ENCODE measurements at places on chromosomes 7 and 10.
A peak's percentile ranks its signal among the peaks of the same experiment; 100 is the strongest.

- DNase-seq: no peak
These were observed 92.6 kb downstream of the RGS10 start for GRCh38 chr10:119449760-119450461.

- DNase-seq: no peak
These were observed 3.0 kb upstream of the PLAU start for GRCh38 chr10:73907841-73908517.

DNA sequence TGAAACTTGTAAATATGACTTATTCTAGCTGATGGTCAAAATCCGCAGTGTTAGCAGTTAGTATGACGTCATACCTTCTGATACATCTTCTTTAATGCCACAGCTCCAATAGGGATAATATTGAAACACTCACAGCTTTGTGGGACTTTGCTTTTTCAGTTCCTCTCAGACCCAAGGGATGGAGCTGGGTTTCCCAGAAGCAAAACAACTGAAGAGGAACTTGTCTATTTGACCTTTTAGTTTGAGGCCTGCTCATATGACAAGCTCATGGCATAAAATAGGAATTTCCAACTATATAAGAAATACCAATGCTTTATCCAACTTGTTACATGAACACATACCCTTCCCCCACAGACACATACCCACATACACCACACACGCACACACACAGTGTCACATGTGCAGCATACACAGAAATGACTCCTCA is 31.6 kb upstream of the C10orf67 start:
- DNase-seq: no peak

DNA sequence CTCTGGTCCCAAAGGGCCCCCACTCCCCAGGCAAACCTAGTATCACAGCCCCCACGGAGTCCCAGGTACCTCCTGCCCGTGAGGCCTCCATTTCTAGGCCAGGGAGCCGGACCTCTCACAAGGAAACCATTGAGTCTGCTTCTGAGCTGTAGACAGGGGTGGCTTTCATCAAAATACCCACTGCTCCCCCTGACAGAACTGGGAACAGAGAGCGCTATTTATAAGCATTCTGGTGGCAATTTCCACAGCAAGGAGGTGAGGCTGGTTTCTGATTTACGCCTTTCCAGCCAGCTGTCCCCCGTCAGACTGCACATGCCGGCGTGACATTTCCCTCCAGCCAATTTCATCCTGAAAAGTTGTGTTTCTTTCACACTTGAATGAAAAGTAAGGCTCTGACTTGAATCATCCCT is 407.5 kb upstream of the PRKCQ start:
- DNase-seq: no peak

DNA sequence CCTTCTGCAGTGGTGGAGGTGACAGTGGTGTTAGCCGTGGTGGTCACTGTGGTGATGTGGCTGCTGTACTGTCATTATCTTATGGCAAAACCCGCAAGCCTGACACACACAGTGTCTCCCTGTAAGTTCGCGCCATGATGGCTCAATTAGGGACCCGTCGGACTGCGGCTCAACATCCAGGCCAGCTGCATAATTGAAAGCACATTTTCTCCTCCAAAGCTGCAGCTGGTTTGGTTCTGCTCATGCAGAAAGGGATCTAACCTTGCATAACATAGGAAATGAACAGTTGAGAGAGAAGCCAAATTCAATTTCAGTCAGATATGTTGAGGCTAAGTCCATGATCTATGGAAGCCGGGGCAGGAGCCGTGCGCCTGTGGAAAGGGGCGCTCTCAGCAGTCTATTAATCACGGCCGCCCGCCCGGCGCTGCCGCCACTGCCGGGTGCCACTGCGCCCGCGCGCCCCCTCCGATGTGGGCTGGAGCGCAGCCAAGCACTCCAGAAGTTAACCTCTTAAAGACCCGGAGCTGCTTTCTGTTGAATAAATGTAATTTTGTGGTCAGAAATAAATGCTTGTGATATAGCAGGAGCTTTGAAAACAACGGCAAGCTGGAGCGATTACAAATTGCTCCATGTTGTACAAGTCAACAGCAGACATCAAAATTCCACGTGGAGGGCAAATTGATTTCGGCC is 227.7 kb downstream of the CUX1 start:
- DNase-seq: peak; percentile 23

DNA sequence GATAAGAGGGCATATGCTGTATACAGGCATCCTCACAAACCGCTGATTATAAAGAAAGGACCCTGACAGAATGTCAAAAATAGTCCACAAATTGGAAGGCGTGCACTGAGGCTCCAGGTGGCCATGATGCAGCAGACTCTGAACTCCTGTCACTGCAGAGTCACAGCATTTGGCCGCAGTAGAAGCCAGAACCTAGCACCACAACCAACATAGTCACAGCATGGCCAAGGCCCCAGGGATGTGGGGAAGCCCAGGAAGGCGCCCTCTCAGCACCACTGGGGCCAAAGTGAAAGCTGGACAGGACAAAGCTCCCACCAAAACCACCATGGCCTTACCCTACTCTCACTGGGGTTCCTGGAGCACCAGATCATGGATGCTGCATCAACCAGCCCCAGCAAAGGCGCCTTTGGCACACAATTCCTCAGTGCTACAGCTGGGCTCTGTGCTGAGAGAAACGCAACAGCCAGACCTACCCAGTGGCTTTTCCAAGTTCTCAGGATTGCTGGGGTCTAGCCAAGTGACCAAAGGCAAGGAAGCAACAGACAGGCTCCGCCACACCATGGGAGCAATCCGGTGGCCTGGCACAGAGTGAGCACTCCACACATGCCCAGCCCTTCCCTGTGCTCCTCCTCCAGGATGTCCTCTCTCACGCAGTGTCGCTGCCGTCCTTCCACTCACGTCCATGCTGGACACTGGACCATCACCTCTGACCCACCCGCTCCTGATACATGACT is 60.2 kb downstream of the STK17A start:
- no peak for DNase-seq

DNA sequence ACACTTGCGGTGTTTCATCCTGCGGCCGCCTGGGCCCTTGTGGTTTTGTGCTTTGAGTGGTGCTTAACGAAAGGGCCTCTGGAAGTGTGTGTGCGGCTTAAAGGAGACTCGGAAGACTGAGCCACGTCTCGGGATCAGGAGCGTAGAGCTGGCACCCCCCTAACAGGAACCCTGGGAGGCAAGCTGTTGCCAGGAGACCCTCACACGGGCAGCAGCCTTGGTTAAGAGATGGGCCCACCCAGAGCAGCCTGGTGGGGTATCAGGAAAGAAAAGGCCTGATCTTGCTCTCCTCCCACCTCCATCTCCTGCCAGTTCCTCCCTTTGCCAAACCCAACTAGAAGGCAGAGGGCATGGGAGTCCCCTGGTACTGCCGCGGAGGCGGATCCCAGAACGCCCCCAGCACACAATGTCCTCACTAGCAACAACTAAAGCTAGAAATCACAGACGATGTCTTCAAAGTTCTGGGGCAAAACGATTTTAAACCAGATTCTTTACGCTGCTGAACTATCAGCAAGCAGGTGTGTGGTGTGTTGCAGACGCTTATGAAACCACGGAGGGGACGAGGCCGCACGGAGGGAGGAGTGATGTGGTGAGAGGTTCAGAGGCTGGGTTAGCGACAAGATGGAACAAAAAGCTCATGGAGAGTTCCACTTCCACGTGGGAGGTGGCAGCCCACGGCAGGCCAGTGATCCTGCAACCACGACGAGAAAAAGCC is 67.0 kb upstream of the INPP5A start:
- DNase-seq: no peak

GRCh38 chr10:110959379-110960332 is 40.3 kb downstream of the SHOC2 start:
- DNase-seq: no peak

- DNase-seq: no peak
These were observed 15.9 kb downstream of the FBH1 start for GRCh38 chr10:5905854-5906507.

DNA sequence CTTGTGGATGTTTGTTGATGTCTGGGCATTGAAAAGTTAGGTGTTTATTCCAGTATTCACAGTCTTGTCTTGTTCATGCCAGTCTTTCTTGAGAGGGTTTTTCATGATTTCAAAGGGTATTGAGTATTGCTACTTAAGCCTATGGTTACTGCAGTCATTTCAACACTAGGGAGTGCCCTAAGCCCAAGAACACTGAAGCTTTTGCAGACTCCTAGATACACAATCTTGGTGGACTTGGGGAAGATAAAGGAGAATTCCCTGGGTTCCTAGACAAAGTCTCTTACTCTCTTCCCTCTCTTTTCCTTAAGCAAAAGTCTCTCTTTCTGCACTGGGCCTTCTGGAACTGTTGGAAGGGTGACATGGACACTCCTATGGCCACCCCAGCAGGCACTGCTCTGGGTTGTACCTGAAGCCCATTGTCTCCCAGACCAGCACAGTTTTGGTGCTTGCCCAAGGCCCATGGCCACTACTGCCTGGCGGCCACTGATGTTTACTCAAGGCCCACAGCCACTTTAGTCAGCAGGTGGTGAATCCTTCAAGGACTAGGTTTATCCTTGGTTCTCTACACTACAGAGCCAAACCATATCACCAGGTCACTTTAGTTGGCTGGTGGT is 24.9 kb downstream of the SAMD9 start:
- no peak for DNase-seq

- no peak for DNase-seq
These were observed 14.5 kb downstream of the PDGFA start for GRCh38 chr7:505171-505570.

DNA sequence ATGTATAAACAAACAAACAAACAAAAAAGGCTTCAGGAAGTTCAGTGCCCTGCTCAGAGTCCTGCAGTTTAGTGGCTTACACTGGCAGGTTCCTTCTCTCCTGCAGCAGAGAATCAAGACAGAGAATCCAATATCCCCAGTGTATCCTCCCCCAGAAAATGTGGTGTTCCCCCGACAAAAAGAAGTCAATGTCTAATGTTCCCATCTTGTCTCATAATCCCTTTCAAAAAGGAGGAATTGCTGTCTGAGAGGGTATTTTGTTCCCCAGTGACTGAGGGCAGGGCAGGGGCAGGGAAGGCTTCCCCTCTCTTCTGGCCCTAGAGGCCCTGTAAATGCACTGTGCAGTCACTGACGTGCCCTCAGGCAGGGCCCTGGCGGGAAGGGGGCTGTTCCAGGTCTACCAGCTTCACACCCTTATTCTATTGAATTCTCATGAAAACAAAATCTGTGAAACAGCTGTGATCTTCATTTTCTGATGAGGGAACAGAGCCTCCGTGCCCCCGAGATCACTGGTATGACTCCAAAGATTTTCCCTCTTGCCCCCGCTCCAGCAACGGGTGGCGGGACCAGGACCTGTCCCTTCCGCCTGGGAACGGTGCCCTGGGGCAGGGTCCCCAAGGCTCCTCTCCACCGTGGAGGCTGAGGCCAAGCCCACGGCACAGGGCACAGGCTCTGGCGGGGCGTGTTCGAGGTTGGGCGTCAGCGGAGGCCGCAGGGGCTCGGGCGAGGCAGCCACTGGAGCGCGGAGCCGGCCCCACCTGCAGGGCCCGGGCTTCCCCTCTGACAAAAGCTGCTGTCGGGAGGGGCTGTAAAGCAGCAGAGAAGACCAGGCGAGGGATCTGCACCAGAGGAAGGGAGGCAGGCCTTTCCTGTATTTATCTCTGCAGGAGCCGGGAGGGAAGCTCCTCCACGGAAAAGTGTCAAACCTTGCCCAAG is 13.4 kb upstream of the WDFY4 start:
- DNase-seq: no peak

DNA sequence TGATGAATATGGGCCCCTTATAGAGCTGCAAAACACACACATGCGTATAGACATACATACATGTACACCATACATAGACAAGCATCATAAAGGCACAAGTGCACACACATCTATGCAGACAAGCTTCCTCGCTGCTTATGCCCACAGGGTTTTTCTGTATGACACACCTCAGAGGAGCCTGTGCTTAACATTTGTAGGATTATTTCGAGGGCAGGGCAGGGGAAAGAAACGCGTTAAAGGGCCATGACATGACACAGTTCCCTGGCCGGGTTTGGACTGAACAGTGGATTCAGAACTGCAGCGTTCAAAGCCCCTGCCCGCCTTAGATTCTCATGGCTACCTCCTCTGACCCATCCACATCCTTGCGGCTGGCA is 44.8 kb downstream of the CHST3 start:
- DNase-seq: no peak

DNA sequence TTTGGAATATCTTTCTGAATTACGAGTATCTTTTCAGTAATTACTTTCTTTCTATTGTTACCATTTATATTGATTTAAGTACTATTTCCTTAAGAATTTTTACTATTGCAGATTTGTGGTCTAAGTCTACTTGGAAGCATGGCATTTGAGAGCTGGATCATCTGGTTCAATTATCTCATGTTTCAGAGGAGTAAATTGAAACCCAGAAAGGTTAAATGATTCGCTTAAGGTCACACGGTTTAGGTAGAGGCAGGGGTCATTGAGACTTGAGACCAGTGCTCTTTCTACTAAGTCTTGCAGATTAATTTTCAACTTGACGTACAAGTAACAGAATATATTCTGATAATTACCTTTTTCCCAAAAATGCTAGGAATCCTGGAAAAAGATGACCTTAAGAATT is 109.2 kb upstream of the GLCCI1 start:
- no peak for DNase-seq

DNA sequence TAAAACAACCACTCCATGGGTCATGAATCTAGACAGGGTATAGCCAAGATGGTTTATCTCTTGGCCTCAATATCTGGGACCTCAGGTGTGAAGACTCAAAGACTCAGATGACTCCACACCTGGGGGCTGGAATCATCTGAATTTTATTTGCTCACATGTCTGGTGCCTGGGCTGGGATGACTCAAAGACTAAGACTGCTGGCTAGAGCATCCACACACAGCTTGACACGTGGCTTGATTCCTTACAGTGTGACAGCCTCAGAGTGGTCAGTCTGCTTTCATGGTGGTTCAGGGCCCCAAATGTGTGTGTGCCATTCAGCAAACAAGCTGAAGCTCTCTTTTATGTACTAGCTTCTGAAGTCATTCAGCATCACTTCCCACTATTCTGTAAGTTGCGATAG is 333.7 kb downstream of the RNLS start:
- no peak for DNase-seq

- peak; percentile 30 for DNase-seq
These were observed 19.0 kb upstream of the CPN1 start for GRCh38 chr10:100100651-100101184.

- no peak for DNase-seq
These were observed 231.0 kb downstream of the KIAA1217 start for GRCh38 chr10:24439935-24440334.
